Activated T-cell treated with anti-CD3 and anti-CD28 coated beads, Interleukin-2, amount 50 U/mL, for 4 hours (primary cell): ENCODE measurements at places on chromosomes 7 and 10.

- no peak for DNase-seq
Observed at GRCh38 chr10:45592432-45592831, 80.1 kb downstream of the ZFAND4 start.

GRCh38 chr10:9302140-9302746 is 1247.8 kb downstream of the GATA3 start:
- no peak for DNase-seq

DNA sequence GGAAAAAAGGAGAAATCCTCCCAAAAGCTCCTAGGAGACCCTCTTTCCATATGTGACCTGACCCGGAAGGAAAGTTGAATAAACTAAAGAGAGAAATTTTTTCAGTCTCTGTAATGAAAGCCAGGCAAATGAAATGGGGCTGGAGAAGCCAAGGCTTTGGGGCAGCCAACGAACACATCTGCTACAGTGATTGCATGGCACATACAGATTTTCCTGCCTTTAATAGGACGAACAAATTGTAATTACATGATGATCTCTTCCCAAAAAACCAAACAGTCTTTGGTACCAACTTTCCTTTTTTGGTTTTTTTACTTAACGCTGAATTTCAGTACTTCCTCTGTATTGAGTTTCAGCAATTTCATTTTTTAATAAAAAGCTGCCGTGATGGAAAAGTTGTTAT is 23.5 kb upstream of the PTN start:
- no peak for DNase-seq

DNA sequence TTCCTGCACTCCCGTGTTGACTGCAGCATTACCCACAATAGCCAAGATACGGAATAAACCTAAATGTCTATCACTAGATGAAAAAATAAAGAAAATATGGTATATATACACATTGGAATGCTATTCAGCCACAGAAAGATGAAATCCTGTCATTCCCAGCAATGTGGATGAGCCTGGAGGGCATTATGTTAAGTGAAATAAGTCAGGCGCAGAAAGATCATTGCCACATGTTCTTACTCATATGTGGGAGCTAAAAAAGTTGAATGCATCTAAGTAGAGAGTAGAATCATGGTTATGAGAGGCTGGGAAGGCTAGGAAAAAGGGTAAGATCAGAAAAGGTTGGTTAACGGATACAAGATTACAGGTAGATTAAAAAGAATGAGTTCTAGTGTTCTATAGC is 219.1 kb upstream of the MKI67 start:
- no peak for DNase-seq

- DNase-seq: no peak
Observed at GRCh38 chr10:101828766-101829551, 10.7 kb upstream of the OGA start.

DNA sequence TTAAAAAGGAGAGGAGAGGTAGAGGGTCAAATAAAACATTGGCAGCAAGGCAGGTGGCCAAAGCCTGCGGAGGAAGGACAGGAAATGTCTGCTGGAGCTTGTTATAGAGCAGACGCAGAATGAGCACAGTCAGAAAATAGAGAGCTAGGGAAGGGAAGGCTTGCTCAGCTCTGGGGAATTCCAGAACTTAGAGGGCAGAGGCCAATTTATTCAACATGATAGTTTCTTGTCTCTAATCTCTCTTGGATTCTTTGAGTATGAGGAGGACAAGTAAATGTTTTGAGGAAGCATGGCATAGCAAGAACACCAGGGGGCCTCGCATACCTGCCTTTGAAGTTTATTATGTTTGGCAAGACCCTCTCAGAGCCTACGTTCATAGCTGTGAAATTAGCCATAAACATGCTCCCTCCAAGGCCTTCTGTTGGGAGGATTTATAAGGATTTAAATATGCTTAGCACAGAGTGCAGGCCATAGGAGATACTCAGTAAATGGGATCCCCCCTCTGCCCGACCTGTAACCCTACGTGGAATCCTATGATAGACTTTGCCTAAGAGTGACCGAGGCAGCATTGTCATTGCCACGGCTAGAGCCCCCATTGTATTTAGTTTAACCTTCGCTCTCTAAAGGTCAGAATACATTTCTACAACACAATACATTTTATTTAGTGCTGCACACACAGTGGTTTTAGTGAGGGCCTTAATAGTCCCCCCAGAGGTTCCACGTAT is 293.9 kb downstream of the CCDC3 start:
- DNase-seq: no peak

DNA sequence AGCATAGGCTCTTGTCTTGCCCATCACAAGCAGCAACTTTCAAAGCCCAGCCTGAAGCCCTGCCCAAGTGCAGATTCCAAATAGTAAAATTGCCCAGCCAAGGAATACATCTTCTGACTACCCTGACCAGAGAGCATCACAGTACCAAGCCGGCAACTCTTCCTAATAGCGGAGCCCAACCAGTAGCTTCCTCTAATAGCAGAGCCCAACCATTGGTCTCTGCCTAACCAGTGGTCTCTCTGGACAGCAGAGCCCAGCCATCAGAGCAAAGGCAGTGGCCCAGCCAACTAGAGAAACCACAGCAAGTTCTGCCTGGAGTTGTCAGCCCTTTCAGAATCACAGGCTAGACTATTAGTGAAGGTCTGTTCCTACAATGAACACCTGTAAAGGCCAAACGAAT is 285.6 kb downstream of the HGF start:
- DNase-seq: no peak

DNA sequence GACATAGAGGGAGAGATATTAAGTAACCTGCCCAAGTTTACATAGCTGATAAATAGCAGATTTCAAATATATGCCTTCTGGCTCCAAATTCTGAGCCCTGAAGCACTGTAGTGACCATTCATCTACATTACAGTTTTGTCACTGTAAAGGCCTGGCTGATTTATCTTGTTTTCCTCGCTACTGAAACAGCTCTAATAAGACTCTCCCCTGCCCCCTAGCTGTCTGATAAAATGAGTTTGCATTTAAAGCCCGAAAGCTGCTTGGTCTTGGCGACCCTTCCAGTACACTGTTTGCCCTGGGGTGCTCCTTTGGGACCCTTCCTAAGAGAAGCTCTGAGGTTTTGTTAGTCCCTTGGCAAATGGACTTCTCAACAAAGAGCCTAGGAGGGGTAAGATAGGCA is 59.7 kb upstream of the RAB11FIP2 start:
- DNase-seq: no peak

GRCh38 chr10:31064348-31064747 is 32.7 kb upstream of the ZNF438 start:
- no peak for DNase-seq

DNA sequence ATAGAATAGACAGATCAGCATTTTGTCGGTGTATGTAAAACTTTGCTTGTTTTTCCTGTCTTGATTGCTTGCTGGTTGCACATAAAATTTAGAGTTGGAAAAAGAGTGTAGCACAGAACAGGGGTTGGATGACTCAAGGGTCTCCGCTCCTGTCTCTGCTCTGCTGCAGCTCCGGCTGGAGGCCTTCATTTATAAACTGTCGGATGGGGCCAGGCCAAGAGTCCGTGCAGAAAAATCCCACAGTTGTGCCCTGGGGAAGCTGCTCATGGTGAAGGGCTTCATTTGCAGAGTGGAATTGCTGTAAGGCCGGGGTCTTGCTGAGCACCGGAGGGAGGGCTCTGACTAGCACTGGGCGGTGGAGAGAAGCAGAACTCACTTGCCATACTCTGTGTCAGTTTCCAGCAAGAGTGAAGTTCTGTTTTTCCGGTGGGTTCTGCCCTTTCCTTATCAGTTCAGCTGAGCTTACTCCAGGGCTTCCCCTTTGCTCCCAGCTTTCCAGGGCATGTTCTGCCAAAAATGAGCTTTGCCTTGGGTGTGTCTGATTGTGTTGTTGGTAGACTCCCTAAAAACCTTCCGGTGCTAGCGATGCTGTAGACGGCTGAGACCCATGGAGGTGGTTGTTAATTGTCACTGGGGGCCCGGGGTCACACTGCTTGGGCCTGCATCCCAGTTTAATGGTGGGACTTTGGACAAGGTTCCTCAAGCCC is 67.2 kb downstream of the CAMK1D start:
- no peak for DNase-seq

- no peak for DNase-seq
Observed at GRCh38 chr7:128941323-128941890, 3.7 kb downstream of the IRF5 start.

GRCh38 chr7:147304376-147304775 is 1187.8 kb downstream of the CNTNAP2 start:
- no peak for DNase-seq

- no peak for DNase-seq
Observed at GRCh38 chr7:39127058-39127457, 149.3 kb downstream of the POU6F2 start.

GRCh38 chr10:14219411-14219810 is 111.3 kb downstream of the FRMD4A start:
- DNase-seq: no peak

DNA sequence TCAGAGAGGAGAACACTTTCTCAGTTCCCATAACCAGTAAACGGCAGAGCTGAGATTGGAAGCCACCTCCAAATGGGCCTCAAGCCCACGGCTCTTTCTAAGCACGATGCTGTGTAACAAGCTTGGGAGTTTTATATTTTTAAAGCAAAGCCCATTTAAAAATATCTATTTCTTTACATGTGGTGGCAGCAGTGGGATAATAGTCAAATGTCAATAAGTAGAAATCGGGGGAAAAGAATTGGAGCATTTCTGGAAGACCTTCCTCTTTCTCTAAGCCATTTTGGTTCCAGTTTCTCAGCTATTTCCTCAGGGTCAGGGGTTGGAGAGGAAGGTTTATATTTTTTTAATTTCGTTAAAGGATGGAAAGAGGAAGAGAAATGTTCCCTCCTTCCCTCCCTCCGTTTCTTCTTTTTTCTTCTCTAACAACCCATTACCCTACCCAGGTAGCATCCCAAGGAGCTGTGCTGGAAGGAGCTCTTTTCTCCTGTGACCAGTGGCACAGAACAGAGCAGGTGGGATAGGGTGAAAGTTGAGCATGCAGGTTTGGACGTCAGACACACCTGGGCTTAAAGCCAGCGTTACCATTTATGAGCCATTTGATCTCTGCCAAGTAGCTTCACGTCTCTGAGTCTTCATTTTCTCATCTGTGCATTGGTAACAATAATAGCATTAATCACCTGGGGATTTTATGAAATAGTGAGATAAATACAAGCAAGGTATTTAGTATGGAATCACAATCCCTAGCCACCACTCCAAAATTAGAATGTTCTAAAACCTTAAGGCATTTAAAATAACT is 515.7 kb downstream of the RPS24 start:
- DNase-seq: no peak

DNA sequence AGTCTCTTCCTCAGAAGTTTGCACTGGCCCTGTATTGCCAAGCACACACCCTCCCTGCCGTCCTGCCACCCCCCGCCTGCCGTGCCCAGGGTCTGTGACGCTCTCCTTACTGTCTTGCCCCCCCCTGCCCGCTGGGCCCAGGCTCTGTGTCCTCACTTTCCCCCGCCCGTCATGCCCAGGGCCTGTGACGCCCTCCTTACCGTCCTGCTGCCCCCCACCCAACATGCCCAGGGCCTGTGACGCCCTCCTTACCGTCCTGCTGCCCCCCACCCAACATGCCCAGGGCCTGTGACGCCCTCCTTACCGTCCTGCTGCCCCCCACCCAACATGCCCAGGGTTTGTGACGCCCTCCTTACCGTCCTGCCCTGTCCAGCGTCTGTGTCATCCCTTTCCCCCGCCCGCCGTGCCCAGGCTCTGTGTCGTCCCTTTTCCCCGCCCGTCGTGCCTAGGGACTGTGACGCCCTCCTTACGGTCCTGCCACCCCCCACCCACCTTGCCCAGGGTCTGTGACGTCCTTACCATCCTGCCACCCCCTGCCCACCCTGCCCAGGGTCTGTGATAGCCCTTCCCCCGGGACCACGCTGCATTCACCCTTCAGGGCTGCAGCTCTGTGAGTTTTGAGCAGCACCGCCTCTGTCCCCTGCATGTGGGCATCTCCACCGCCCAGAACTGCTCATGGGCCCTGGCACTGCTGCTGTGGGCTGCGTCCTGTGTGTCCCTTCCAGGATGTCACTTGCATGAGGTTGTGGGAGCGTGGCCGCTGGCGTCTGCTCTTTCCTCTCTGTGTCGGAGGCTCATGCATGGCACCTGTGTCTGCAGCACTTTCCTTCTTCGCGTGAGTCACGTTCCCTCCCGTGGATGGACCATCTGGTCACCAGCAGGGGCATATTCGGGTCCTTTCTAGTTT is 19.3 kb upstream of the PRKAR1B start:
- no peak for DNase-seq

GRCh38 chr10:121310151-121310711 is 288.0 kb downstream of the FGFR2 start:
- no peak for DNase-seq

DNA sequence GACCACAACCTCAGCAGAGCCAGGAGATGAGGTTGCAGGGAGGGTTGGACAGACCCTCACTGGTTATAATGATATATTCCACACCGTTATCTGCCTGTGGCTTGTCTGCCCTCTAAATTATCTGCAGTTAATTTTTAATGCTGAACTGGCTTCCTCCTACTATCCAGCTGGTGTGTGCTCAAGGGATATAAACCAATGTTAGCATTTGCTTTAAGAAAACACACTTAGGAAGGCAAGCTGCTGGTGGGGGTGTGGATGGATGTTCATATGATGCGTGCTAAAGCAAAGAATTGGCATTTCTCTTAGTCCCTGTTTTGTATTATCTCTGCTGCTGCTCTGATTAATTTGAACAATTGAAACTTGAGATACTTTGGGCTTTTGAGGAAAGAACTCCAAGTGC is 132.2 kb upstream of the NPVF start:
- DNase-seq: no peak
